Stimulated activated CD4-positive, alpha-beta T cell treated with anti-CD3 and anti-CD28 coated beads, TNF-alpha, amount 100 ng/mL, for 4 hours (primary cell): ENCODE measurements at places on chromosomes 7 and 10.

DNA sequence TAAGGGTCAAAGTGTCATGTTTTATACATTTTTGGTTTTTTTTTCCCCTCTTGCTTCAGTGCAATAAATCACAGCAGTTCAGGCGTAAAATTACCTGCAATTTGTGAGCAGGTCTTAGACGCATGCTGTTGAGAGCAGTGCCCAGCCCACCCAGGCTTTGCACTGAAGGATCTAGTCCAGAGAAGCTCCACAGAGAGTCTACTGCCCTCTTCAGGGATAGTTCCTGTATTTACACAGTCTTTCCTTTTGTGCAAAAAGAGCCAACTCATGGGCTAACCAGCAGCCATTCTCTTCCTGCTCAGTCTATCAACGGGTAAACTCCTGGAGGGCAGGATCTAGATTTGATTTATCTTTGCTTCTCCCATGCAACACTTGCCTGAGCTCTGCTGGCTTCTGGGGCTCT lies 82.2 kb upstream of the NAMPT start:
- DNase-seq: no peak

DNA sequence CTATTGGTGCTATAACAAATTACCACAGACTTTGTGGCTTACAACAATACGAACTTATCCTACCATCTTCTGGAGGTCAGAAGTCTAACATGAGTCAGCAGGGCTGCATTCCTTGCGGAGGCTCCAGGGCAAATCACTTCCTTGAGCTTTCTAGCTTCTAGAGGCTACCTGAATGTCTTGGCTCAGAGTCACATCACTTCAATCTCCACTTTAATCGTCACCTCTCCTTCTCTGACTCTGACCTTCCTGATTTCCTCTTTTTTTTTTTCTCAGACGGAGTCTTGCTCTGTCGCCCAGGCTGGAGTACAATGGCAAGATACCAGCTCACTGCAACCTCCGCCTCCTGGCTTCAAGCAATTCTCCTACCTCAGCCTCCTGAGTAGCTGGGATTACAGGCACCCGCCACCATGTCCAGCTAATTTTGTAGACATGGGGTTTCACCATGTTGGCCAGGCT lies 44.6 kb upstream of the ANAPC16 start:
- no peak for DNase-seq

GRCh38 chr10:97612386-97612785 lies 20.9 kb downstream of the MORN4 start:
- DNase-seq: no peak

- DNase-seq: no peak
Observed at GRCh38 chr10:73865459-73866442, 8.6 kb downstream of the CAMK2G start.

DNA sequence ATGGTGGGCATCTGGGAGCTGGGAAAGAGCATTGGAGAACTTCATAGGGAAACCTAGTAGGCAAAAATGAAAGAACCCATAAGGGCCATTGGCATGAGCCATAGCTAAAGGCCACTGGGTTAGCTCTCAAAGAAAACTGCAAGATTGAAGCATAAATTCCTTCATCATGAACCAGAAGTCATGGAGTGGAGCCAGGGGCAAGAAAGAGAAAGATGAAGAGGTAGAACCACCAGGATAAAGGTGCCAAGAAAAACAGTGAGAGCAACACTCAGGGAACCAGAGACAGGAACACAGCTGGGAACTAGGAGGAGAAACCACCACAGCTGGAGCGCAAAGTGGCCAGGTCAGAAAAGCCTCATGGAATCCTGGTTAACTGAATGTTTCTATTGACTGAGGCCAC lies 11.5 kb upstream of the SGMS1 start:
- no peak for DNase-seq

- no peak for DNase-seq
Observed at GRCh38 chr7:7798510-7798909, 80.1 kb upstream of the RPA3 start.

- no peak for DNase-seq
Observed at GRCh38 chr7:121689749-121690148, 183.2 kb upstream of the PTPRZ1 start.

GRCh38 chr10:104824380-104825006 lies 183.4 kb downstream of the SORCS3 start:
- no peak for DNase-seq

DNA sequence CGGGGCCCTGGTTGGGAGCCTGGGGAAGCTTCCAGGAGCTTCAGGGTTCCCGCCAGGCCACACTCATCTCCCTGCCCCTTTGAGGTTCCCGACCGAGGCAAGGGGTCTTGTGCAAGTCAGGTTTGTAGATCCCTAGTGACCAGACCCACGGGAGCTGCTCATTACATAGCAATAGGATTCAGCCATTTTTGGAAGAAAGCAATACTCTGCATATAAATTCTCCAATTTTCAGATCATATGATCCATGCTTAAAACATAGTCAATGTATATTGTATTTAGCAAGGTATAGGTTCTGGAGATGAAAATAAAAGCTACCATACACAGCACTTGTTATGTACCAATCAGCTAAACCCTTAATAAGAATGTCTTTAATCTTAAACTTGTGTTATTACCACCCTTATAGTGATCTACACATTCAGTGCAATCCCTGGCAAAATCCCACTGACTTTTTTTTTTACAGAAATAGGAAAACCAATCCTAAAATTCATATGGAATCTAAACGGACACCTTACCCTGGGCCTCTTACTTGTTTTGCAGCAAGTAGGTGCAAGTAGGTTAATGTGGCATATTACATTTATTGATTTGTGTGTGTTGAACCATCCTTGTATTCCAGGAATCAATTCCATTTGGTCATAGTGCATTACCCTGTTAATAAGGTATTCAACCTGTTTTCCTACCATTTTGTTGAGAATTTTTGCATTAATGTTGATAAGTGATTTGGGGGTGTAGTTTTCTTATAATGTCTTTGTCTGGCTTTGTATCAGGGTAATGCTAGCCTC lies 13.8 kb upstream of the FKBP9 start:
- no peak for DNase-seq

DNA sequence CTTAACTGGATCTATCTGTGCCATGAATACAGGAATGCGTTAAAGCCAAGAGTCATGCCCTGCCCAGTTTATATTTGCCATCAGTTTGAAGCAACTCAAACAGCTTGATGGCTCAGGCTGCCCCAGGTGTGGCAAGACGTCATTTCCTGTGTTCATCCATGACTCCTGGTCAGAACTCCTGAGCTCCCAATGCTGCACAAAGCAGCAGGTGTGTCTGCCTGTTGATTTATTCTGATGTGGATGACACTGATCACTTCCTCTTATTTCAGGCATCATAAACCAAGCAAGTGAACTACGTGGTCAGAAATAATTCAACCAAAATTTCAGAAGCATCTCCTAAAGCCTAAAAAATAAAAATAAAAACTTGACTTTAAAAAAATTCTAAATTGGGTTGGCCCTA lies 68.5 kb downstream of the EZH2 start:
- DNase-seq: no peak

- DNase-seq: no peak
Observed at GRCh38 chr7:27170426-27171324, 3.4 kb downstream of the HOXA10 start.

DNA sequence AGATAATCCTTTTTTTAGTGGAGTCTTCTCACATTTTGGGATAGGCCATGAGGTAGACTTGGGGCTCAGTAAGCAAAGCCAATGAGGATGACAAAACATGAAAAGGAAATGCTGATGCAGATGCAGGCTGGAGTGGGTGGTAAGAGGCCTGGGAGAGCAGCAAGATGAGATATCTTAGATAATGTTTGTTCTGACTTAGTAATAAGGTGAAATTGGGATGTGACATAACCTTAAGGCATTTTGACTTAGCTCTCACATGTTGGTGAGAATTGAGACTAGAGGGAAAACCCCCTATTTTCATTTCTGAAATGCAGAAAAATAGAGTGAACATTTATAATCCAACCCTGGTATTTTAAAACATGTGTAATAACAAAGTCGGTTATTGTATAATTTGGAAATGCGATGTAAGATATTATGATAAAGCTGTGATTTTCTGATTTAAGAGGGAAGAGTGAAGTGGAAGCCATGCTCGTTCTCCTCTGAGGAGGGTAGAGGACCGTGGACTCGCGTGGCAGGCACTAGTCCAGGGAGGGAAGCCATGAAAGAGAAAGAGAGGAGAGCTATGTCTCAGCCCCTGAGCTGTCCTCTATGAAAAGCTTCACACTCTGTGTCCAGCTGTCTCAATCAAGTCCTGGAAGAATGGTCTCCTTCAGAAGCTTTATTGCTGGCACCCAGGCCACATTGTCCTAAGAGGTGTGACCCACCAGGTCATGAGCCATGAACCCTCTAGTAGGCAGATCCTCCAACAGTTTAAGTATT lies 57.3 kb downstream of the ST7 start:
- no peak for DNase-seq

DNA sequence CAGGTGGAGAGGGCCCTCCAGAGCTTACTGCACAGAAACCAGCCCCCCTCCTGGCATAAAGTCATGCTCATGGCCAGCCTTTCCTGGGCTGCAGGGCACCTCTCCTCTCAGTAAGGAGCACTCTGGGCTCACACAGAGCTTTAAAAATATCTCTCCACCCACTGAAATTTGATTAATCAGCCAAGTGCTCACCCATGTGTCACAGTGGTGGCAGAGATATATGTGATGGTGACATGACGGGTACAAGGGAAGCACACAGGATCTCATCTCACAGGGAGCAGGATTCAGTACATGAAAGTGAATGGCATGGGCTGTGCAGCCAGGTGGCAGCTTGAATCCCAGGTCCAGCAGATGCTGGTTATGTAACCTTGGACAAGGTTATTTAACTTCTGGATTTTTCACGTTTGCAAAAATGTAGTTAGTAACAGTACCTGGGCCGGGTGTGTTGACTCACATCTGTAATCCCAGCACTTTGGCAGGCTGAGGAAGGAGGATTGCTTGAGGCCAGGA lies 144.8 kb downstream of the CALN1 start:
- no peak for DNase-seq

DNA sequence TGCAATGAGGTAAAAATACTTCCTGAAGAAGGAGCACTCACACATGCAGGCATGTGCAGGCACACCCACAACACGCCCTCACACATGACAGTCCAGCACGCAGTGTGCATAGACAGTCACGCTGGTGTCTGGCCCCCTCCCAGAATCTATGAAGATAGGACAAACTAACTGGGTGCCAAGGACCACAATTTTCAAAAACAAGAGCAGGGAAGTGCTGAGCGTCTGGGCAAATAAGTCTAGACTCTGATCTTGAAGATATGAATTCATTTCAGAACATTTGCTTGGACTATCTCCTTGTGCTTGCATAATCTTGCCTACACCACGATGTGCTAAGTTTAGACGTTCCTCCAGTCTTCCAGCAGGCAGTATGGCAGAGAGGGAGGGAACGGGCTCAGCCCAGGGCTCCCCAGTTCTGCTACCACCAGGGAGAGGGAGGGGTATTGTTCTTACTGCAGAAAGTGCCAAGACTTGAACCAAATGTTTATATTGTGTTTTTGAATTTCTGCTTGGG lies 276.5 kb upstream of the KLF6 start:
- no peak for DNase-seq

GRCh38 chr7:109545686-109546085 lies 976.0 kb downstream of the DNAJB9 start:
- DNase-seq: no peak

DNA sequence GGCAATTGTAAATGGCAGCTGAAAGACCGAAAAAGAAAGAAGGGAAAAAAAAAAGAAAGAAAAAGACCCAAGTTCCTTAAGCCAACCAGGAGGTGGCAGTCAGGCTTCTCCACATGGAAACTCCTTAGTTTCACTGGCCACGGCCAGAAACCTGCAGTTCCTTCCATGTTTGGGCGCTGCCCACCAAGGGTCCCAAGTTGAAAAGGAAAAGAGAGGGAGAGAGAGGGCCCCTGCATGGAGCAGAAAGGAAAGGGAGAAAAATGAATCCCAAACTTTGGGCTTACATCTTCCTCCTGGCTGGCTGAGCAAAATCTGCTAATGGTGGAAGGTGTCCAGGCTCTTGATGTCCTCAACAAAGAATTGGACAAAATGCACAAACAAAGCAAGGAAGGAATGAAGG lies 31.8 kb upstream of the ABCA13 start:
- no peak for DNase-seq

DNA sequence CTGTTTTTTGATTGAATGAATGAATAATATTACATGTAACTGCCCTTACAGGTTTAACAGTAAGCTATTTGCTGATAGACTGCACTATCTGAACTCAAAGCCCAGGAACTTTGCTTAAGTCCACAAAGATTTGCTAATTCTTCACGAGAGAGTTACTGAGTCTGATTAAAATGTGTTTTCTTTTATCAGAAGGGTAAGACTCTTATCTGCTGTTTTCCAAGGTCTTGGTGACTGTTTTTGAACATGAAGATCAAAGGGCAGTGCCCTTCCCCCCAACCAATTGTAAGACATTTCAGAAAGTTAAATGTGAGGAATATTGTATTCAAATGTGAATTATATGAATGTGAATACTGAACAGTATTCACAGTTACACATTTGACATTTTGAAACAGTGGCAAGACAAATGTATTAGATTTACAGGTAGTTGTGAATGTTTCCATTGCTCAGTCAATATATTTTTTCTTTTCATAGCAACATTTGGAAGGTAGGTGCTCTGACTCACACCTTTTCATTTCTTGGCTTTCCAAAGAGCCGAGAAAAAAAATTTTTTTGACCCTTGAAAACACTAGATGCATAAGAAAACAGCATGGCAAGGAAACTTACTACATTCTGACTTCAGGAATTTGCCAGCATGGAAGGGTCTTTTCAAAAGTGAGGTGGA lies 62.7 kb downstream of the DKK1 start:
- DNase-seq: no peak

GRCh38 chr7:72919256-72919775 lies 5.6 kb upstream of the POM121 start:
- no peak for DNase-seq

DNA sequence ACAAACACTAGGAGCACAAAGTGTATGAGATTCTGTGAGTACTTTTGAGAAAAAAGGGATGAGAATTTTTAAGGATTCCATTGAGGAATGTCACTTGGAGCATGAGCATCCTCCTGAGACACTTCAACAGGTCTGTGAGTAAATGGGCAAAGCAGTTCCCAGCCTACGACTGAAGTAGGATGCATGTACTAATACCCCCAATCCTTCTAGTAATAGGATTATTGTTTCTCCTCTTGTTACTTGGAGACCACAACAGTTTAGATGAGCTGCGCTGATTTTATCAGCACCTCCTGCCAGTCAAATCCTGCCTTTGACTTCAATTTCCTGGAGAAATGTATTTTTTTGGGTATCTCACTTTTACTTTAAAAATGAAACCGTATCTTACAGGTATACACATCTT lies 820 bp downstream of the BBS9 start:
- no peak for DNase-seq

DNA sequence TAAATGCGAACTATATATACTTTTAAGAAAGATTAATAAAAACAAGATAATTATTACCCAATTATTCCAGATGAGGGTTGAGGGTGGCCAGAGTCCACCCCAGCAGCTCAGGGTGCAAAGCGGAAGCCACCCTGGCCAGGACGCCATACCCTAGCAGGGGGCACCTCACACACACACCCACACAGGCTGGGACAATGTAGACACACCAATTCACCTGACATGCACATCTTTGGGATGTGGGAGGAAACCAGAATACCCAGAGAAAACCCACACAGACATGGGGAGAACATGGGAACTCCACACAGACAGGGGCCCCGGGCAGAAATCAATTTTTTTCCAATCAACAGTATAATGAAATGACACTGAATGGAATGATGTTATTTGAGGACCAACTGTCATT lies 86.0 kb downstream of the RTKN2 start:
- no peak for DNase-seq
